ENCODE measurements at places on chromosomes 4 and X. TPM values are rescaled to one million over a fixed set of nuclear protein-coding genes. Genes with fewer than 3 reads are reported as not detected.

DNA sequence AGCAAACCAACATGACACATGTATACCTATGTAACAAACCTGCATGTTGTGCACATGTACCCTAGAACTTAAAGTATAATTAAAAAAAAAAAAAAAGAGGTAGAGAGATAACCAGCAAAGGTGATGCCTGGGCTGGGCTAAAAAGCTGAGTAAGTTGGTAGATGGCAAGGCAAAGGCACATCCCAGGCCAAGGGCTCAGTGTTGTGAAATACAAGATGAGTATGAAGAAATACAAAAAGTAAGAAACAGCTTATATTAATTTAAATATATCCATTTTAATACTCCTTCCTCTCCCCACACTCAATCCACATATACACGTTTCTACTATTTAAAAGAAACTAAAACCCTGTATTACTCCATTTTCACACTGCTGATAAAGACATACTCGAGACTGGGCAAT lies 25.8 kb downstream of the TEC start:
- H3K4me3 ChIP-seq = no peak overlapping the region
- DNase-seq = no peak
- no peaks in the 10 kb centered on the region for H3K36me3 ChIP-seq
- peaks cover 8% of the 10 kb centered on the region for H3K27me3 ChIP-seq

The SATL1 gene
- total RNA-seq = not detected

DNA sequence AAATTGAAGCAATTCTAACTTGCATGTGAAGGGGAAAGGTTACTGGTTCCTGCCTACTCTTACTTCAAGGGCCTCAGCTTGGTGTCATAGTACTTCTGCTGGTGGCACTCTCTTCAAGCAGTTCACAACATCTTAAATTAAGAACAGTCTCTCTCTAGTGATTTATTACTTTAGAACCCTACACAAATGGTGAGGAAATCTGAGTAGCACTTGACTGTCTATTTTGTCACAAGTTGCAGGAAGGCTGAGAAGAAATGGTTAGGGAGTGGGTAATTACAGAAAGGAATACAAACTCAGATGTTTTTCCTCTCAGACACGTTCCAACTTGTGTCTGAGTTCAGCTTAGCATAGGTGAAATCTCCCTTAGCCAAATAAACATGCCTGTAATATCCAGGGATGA lies 242.3 kb upstream of the GRIA3 start:
- no peak for DNase-seq
- H3K4me3 ChIP-seq = no peak overlapping the region
- no peaks in the 10 kb centered on the region for H3K27me3 ChIP-seq
- H3K36me3 ChIP-seq = no peaks in the 10 kb centered on the region
- no peak overlapping the region for H3K27ac ChIP-seq
- H3K4me1 ChIP-seq = no peaks in the 10 kb centered on the region

The ALB gene
- not detected for total RNA-seq

GRCh38 chr4:17771284-17771908 lies 10.0 kb downstream of the FAM184B start:
- no peak for DNase-seq
- H3K4me3 ChIP-seq = no peak overlapping the region
- peaks cover 2% of the 10 kb centered on the region for H3K27me3 ChIP-seq
- no peaks in the 10 kb centered on the region for H3K4me1 ChIP-seq
- no peaks in the 10 kb centered on the region for H3K36me3 ChIP-seq
- H3K27ac ChIP-seq = no peak overlapping the region

GRCh38 chr4:24248674-24249630 lies 335.4 kb downstream of the DHX15 start:
- no peaks in the 10 kb centered on the region for H3K36me3 ChIP-seq
- H3K27me3 ChIP-seq = no peaks in the 10 kb centered on the region
- DNase-seq = no peak
- H3K27ac ChIP-seq = no peak overlapping the region
